Bronchial epithelial cell (primary cell): ENCODE measurements at places on chromosomes 2 and 18.

GRCh38 chr2:189444322-189444721 is 3.0 kb downstream of the WDR75 start:
- peak; percentile 31 for DNase-seq

GRCh38 chr2:29917781-29918180 is 3.6 kb downstream of the ALK start:
- no peak for DNase-seq

GRCh38 chr2:112889976-112890375 is 21.0 kb upstream of the IL37 start:
- DNase-seq = no peak

DNA sequence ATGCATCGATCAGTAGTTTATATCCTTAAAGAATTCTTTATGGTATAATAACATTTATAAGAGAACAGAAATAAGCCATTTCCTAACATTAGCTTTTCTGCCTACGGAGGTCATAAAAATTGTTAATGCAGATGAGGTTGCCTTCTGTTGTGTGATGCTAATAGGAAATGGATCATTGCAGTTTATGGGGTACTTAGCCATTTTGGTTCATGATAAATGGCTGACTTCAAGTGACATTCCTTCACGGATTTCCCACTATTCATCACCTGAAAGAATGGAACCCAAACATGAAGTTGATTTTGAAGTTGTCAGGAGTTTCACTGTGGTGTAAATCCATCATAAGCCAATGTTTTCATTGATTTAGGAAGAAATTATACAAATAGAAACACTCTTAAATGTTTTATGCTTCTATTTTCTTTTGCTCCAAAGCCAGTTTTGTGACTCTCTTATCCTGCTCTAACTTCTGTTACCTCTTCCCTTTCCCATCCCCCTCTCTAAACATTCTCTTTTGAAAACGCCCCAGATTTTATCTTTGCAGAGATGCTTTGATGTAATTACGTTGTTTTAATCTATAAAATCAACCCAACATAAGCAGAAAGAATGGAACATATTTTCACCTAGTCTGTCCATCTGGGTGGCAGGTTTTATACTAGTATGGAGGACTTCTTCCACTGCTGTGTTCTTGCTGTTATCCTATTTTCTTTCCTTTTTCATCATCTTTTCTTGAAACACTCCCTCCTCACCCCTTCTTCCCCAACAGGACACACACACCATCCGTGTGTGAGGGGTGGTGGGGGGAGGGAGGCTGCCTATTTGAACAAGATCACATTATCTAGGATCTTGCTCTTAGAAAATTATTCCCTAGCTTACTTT is 58.2 kb downstream of the GREB1L start:
- DNase-seq = no peak

- DNase-seq = peak; percentile 47
These were observed 56.6 kb downstream of the ZNF804A start for GRCh38 chr2:184654945-184655344.

DNA sequence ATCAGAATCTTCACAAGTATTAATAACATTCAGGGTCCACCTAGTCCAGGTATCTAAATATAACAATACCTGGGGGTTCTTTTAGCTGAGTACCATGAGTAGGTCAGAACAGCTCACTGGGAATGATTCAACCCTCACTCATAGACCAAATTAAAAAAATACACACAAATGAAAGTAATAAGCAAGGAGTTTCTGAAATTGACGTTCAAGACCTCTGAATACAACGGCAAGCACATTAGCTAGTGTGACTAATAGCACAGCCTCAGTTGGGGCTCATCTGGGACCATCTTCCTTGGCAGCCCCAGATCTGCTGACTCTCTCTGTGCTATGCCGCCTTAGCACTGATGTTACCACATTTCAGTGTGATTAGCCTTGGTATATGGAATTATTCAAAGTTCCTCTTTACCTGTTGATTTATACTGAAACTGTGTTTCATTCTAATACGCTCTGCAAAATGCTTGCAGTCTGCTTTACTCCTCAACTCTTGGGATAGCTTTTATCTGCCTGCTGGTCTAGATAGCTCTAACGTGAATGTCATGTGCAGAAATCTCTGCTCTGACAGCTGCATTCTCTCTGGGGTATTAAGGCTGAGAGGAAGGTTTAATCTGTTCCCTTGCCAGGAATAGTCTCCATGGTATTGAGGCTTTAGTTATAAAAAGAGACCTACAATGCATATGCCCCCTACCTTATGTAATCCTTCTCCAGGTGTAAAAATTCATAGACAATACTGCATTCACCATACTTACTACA is 153.3 kb downstream of the METTL4 start:
- peak; percentile 77 for DNase-seq

GRCh38 chr2:239308661-239309397 is 92.0 kb downstream of the HDAC4 start:
- DNase-seq = no peak

DNA sequence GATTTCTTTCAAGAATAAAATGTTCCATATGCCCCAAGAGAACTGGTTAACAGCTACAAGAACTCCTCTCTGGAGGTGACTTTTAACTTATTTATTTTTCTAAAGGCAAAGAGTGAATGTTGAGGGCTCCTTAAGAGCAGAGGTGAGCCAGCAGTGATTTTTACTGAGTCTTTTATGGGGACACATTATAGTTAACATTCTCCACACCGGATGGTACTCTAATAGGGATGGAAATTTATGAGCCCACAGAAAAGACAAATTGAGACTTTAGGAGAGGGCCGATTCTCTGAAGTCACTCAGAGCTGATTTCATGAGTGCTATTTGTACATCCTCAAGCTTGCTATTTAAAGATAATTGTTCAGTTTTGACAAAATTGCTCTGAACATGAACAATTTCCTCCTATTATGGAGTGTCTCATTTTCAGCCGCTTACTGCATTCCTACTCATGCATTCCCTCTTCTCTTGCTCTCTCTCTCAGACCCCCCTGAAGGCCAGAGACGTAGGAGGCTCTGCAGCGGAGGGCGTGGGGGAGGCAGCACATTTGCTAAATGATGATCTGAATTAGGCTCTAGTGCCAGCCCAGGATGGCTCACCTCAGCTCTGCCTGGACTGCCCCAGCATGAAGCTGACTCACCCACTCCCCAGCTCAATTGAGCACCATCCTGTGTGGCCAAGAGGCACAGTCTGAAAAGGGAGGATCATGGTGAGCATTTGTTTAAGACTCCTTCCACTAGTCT is 5.9 kb upstream of the RPL37A start:
- DNase-seq = peak; percentile 82

DNA sequence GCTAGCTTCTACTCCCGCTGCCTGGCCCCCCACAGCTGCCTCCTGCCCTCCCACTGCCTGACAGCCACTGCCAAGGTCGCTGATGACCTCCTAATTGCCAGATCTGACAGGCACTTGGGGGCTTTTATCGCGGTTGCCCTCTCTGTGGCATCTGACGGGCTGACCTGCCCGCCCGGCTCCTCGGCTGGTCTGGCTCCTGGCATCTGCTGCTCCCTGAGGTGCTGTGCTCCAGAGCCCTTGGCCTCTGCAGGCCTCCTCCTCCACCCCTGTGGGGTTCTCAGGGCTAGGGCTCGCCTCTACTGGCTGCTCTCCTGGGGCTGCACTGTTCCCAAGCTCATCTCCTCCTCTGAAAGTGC is 43.1 kb downstream of the INHBB start:
- DNase-seq = no peak

GRCh38 chr18:13207294-13207693 is 11.3 kb upstream of the LDLRAD4 start:
- no peak for DNase-seq

DNA sequence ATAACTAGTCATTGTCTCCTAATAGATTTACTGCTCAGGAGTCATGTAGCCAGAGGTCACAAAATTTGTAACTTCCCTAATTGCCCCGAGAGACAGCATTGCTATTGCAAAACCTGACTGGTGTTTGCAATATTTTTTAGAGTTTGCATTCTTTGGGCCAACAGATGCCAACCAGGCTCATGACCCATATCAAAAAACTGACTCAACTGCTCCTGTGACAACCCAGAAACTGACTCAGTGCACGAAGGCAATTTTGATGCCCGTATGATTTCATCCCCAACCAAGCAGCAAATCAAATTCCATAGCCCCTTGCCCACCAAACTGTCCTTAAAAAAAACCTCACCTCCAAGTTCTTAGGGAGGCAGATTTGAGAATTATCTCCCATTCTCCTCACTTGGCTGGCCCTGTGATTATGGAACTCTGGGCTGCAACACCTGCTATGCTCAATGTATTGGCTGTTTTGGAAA is 951.3 kb downstream of the TSN start:
- no peak for DNase-seq
